Activated CD4-positive, alpha-beta T cell treated with anti-CD3 and anti-CD28 coated beads, Interleukin-2, amount 10 ng/mL, durations not matched to agents 24 days and 14 days (primary cell): ENCODE measurements at places on chromosomes 16 and 17. TPM values are rescaled to one million over a fixed set of nuclear protein-coding genes. Genes with fewer than 3 reads are reported as not detected.
A peak's percentile ranks its signal among the peaks of the same experiment; 100 is the strongest.

GRCh38 chr17:11899537-11899942 lies 97.7 kb downstream of the ZNF18 start:
- DNase-seq, result no peak

GRCh38 chr17:1058423-1059130 lies 61.6 kb downstream of the TIMM22 start:
- peak; percentile 86 for DNase-seq

DNA sequence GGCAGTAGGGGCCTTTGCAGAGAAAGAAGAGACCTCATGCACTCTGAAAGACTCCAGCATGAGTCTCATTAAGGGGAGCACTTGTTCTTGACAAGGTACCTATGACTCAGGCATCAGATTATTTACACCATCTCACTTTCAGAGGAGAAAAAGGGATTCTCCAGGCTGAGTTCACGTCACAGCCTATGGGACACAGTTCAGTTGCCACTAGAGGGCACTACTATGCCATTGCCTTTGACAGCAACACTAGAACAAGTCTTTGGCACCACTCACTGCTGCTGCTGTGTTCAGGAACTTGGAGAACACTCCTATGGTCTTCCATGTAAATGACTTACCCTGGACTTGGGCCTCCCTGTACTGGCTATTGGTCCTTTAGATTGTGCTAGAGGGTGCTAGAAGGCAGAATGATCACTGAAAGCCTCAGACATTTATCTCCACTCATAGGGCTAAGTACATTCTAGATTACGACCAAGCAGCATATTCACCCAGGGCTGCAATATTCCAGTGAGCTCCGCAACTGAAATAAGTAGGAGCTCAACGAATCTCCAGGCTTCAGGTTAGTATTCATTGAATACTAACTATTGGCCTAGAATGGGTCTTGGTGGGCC lies 225.1 kb upstream of the CA10 start:
- peak; percentile 64 for DNase-seq

The RRAD gene
- total RNA-seq, result 1.3 TPM in 2 replicates

The GLP2R gene
- total RNA-seq, result not detected in 2 replicates

The MSLN gene
- not detected in 2 replicates for total RNA-seq

The MON1B gene
- total RNA-seq, result 65.7 and 69.3 TPM in 2 replicates

The OR2C1 gene
- total RNA-seq, result not detected in 2 replicates
